ENCODE measurements at places on chromosomes 13 and 19.

DNA sequence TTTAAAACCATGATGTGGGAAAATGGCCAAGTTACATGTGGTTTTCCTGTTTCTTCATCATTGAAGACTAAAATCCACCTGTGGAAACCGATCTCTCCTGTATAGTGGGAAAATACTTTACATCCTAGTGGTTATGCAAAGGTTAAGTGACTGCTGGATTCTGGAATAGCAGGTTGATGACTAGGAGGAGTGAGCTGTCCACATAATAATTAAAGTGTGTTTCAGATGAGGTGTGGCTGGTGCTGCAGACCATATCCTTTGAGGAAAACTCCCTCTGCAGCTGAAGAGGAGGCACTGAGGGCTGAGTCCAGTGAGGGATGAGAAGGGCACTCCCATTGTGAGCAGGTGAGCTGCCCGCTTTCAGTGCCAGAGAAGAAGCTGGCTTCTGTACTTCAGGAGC lies 43.2 kb downstream of the DCLK1 start:
- no peak overlapping the region for H3K27ac ChIP-seq
- no peak for DNase-seq
- H3K36me3 ChIP-seq, result no peaks in the 10 kb centered on the region
- H3K4me3 ChIP-seq, result no peak overlapping the region
- peaks cover 17% of the 10 kb centered on the region for H3K4me1 ChIP-seq

- H3K27me3 ChIP-seq, result no peaks in the 10 kb centered on the region
- no peaks in the 10 kb centered on the region for H3K4me1 ChIP-seq
- H3K4me3 ChIP-seq, result no peak overlapping the region
- no peak for DNase-seq
Measured at GRCh38 chr13:28942906-28943305, 122.8 kb downstream of the MTUS2 start.

DNA sequence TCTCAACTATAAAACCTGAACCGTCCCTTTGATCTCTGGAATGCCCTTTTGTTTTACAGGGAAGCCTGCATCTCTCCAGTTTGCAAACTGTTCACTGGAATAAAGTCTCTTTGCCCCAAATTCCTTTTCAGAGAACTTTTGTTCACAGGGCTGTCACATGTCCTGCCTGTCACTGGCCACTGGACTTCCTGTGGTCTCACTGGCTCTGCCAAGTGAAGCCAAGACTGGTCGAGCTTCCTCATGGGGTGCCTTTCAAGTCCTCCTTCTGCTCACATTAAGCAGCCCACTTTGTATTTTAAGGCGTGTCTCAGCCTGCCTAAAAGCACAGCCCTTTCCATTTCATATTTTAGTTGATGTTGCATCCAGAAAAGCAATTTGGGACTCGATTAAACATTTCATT lies 215.7 kb downstream of the KATNAL1 start:
- H3K4me3 ChIP-seq, result no peak overlapping the region
- no peaks in the 10 kb centered on the region for H3K4me1 ChIP-seq
- H3K27me3 ChIP-seq, result no peaks in the 10 kb centered on the region

DNA sequence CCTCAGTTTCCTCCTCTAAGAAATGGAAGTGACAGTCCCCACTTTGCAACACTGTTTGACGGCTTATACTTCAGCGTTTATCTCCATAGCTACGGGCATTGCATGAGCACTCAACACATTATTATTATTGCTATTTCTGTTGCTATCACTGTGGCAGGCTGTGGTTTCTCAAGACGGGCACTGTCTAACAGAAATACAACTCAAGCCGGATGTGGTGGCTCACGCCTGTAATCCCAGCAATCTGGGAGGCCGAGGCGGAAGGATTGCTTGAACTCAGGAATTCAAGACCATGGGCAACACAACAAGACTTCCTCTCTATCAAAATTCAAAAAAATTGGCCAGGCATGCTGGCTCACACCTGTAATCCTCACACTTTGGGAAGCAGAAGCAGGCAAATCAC lies 4.9 kb upstream of the ZSWIM4 start:
- no peaks in the 10 kb centered on the region for H3K36me3 ChIP-seq
- peaks cover 12% of the 10 kb centered on the region for H3K4me1 ChIP-seq
- no peak for DNase-seq
- H3K27me3 ChIP-seq, result no peaks in the 10 kb centered on the region
- H3K27ac ChIP-seq, result no peak overlapping the region

DNA sequence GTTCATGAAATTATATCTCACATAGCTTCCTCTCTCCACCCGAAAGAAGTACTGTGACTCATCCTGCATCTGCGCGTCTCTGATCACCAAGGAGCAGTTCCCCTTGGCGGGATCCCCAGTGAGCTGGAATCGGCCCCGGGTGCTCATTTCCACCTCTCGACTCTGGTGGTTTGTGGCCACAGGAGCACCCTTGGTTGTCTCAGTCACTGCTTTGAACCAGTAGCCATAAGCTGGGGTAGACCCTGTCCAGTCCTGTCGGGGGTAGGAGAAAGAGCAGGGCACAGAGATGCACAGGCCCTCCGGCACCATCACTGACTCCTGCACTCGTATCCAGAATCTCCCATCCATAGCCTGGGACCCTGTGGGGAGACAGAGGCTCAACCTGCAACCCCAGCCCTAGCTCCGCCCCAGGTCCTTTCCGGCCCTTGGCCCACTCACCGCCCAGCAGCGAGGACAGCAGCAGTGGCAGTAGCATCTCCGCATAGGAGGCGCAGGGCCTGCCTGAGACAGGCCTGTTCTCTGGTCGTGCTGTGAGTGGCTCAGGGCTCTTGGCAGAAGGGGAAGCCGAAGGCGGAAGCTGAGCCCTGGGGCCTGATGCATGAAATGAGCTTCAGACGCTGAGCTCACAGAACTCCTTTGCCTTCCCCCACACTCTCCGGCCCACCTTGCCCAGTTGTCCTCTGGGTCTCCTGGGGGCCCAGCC lies at the start of gene SIGLEC10:
SIGLEC10 (minus strand) TSS at position 536 of the 703 bp plus-strand sequence; CDS start at position 475, 61 bp downstream.
- H3K36me3 ChIP-seq, result no peaks in the 10 kb centered on the region
- no peaks in the 10 kb centered on the region for H3K4me1 ChIP-seq
- H3K27me3 ChIP-seq, result peaks cover 12% of the 10 kb centered on the region
- H3K27ac ChIP-seq, result no peak within 1 kb of the TSS
- no peak within 1 kb of the TSS for H3K4me3 ChIP-seq

DNA sequence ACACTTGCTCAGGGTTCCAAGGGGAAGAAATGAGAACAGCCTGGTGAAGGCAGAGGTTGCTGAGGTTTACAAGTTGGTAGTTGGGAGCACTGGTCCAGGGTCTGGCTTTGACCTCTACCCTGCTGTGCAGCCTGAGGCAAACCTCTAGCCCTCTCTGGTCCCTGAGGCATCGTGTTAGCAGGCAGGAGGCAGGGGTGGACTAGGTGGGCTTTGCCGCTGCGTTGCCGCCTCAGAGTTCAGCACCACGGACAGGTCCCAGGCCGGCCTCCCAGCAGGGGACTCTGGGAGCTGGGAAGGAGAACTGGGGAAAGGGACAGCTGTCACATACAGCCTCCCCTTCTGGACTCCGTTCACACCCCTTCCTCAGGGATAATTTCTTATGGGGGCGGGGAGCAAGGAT lies 3.1 kb downstream of the NCAN start:
- H3K27me3 ChIP-seq, result peaks cover 42% of the 10 kb centered on the region
- DNase-seq, result no peak
- no peak overlapping the region for H3K4me3 ChIP-seq

DNA sequence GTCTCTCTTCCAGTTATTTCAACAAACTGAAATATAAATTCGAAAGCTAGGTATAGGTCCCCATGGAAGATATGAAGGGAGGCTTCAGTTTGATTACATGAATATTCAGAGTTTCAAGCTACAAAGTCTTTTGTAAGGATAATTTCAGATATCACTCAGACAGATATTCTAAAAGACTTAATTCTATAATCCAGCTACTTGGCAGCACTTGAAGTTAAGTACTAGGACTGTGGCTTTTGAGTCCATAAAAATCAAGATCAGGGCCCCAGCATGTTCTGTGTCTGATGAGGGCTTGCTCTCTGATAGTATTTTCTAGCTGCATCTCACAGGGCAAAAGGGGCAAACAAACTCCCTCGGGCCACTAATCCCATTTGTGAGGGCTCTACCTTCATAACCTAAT lies 160.6 kb upstream of the IRS2 start:
- H3K27me3 ChIP-seq, result no peaks in the 10 kb centered on the region
- H3K36me3 ChIP-seq, result no peaks in the 10 kb centered on the region
- H3K4me3 ChIP-seq, result no peak overlapping the region
- no peaks in the 10 kb centered on the region for H3K4me1 ChIP-seq

- no peak for DNase-seq
- no peaks in the 10 kb centered on the region for H3K27me3 ChIP-seq
- H3K27ac ChIP-seq, result peak overlapping the region; percentile 97
- H3K36me3 ChIP-seq, result no peaks in the 10 kb centered on the region
Measured at GRCh38 chr19:38697197-38697596, 47.1 kb downstream of the CAPN12 start.

- no peaks in the 10 kb centered on the region for H3K4me1 ChIP-seq
- H3K27ac ChIP-seq, result no peak overlapping the region
- no peak overlapping the region for H3K4me3 ChIP-seq
- DNase-seq, result no peak
- no peaks in the 10 kb centered on the region for H3K36me3 ChIP-seq
Measured at GRCh38 chr13:101514695-101515275, 62.3 kb downstream of the ITGBL1 start.

DNA sequence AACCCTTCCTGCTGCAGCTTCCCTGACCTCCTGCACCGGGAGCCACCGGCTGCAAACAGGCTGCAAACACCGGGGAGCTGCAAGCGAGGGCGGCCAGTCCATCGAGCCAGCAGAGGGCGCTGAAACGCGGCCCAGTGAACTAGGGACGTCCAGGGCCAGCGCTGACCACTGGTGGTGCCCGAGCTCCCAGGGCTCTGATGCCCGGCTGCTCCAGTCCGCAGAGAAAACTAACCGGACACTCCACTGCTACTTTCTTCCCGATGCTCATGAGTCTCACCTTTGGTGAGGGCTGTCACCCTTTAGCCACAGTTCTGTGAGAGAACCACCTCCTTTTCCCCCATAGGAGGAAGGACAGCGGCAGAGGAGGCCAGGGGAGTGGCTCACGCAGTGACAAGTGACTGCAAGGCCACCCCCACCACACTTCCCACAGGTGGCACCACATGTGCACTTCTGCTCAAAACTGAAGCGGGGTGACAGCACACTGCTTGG lies 82.8 kb upstream of the MTIF3 start:
- peak; percentile 59 for DNase-seq
- H3K36me3 ChIP-seq, result no peaks in the 10 kb centered on the region

DNA sequence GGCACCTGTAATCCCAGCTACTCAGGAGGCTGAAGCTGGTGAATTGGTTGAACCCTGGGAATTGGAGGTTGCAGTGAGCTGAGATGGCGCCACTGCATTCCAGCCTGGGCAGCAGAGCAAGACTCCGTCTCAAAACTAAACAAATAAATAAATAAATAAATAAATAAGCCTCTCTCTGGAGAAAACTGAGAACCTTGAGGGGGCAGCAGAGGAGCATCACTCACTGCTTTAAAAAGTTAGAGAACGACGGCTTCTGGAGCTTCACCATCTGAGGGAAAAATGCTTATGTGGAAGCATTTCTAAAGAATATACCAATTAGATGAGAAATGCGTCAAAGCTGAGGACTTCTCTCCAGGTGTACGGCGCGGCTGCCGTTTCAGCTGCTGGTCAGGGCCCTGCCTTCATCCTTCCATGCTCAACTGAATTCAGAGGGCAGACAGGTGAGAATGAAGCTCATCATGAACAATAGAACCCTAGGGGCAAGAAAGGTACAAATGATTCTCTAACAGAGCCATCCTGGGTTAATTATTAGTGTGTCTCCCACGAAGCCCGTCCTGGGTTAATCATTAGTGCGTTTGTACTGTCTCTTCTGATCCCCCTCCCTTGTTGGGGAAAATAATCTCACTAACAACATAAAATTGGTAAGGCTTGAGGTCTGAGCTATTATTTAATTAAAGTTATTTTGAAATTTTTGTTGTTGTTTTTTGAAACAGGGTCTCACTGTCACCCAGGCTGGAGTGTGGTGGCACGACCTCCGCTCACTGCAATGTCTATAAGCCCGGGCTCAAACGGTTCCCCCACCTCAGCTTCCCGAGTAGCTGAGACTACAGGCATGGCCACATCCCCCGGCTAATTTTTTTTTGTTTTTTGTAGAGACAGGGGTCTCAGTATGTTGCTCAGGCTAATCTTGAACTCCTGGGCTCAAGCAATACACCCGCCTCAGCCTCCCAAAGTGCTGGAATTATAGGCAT lies 80.1 kb downstream of the IPO5 start:
- no peaks in the 10 kb centered on the region for H3K36me3 ChIP-seq
- H3K27ac ChIP-seq, result no peak overlapping the region
- no peak for DNase-seq
- H3K27me3 ChIP-seq, result no peaks in the 10 kb centered on the region
- H3K4me3 ChIP-seq, result no peak overlapping the region

DNA sequence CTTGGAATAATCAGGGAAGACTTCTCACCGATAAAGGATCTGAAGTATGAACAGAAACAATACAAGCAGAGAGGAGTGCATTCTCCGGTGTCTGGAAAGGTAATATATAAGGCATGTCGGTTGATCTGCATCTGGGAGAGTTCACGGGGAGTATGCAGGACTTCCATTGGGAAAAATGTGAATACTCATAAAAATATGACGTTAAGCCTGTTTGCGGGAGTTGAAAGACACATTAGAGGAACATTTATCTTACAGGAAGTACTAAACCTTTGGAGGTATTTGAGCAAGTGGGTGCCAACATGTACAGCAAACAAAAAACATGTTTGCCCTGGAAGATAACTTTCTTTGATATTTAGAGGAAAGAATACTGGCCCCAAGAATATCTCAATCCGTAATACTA lies 286.8 kb downstream of the SLITRK6 start:
- H3K27me3 ChIP-seq, result no peaks in the 10 kb centered on the region
- H3K4me3 ChIP-seq, result no peak overlapping the region
- DNase-seq, result no peak

DNA sequence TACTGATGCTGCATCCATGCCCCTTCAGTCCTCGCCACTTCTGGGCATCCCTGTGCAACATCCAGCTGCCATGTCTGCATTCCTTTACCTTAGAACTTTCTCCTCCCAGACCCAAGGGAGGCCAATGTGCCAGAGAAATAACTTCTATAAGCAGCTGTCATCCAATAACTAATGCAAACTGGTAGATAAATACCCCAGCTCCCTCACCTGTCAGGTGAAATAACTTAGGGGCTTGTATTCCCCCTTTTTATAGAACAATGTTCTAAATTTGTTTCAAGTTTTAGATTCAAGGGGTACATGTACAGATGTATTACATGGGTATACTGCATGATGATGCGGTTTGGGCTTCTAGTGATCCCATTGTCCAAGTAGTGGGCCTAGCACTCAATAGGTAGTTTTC lies 880.1 kb downstream of the UQCRFS1 start:
- H3K4me3 ChIP-seq, result no peak overlapping the region
- H3K4me1 ChIP-seq, result no peaks in the 10 kb centered on the region
- no peaks in the 10 kb centered on the region for H3K36me3 ChIP-seq
- H3K27me3 ChIP-seq, result no peaks in the 10 kb centered on the region

GRCh38 chr13:61247149-61247936 lies 168.3 kb downstream of the PCDH20 start:
- H3K27me3 ChIP-seq, result no peaks in the 10 kb centered on the region
- DNase-seq, result no peak
- H3K4me1 ChIP-seq, result no peaks in the 10 kb centered on the region
- no peak overlapping the region for H3K27ac ChIP-seq
